ENCODE measurements at places on chromosomes 2 and 18. TPM values are rescaled to one million over a fixed set of nuclear protein-coding genes. Genes with fewer than 3 reads are reported as not detected.

The VWC2L gene
- not detected for total RNA-seq

The CCDC138 gene
- 5.0 TPM for total RNA-seq

GRCh38 chr2:84459944-84460429, 907 bp upstream of the SUCLG1 start:
- DNase-seq: no peak

GRCh38 chr2:239397931-239398471, 2.8 kb downstream of the HDAC4 start:
- DNase-seq: no peak

The NTSR2 gene
- total RNA-seq: not detected

Measured in lung microvascular endothelial cell (primary cell).